NCI-H748 treated with DMSO at 0.1 percent for 48 hours (cell line): ENCODE measurements at places on chromosomes 1 and 21.

DNA sequence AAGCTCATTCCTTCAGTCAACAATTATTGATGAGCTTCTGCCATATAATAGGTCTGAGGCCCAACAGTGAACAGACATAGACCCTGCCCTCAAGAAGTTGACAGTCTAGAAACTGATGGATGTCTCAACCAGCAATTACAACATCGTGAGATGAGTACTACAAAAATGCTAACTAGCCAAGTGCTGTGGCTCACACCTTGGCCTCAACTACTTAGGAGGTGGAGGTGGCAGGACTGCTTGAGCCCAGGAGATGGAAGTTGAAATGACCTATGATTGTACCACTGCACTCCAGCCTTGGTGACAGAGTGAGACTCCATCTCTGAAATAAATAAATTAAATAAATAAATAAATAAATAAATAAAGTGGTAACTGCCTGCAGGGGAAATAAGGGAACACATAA lies 11.7 kb upstream of the PTP4A2 start:
- no peak for DNase-seq

DNA sequence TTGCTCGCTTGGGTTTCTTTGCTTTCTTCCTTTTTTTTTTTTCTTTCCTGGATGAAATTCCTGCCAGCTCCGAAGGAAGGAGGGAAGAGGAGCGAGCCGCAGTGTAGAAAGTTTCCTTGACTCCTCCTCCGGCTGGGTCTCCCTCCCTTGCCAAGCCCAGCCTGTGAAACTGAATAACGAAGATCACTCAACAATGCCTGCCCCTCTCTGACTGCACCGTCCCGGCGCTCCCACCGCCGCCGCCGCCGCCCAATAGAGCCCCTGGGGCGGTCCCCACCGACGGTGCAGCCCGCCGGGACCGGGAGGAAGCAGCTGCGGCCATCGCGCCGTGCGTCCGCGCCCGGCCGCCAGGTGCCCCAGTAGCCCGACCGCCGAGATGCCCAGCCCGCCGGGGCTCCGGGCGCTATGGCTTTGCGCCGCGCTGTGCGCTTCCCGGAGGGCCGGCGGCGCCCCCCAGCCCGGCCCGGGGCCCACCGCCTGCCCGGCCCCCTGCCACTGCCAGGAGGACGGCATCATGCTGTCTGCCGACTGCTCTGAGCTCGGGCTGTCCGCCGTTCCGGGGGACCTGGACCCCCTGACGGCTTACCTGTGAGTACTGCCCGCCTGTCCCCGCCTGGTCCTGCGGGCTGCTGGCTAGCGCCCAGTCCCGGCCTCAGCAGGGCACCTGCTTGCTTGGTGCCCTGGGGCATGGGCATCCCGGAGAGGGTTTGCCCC lies at the start of gene LGR6:
TSS of gene LGR6 (plus strand) at position 186 of the 714 bp plus-strand sequence. CDS start at position 377, 191 bp downstream.
- no peak for DNase-seq

DNA sequence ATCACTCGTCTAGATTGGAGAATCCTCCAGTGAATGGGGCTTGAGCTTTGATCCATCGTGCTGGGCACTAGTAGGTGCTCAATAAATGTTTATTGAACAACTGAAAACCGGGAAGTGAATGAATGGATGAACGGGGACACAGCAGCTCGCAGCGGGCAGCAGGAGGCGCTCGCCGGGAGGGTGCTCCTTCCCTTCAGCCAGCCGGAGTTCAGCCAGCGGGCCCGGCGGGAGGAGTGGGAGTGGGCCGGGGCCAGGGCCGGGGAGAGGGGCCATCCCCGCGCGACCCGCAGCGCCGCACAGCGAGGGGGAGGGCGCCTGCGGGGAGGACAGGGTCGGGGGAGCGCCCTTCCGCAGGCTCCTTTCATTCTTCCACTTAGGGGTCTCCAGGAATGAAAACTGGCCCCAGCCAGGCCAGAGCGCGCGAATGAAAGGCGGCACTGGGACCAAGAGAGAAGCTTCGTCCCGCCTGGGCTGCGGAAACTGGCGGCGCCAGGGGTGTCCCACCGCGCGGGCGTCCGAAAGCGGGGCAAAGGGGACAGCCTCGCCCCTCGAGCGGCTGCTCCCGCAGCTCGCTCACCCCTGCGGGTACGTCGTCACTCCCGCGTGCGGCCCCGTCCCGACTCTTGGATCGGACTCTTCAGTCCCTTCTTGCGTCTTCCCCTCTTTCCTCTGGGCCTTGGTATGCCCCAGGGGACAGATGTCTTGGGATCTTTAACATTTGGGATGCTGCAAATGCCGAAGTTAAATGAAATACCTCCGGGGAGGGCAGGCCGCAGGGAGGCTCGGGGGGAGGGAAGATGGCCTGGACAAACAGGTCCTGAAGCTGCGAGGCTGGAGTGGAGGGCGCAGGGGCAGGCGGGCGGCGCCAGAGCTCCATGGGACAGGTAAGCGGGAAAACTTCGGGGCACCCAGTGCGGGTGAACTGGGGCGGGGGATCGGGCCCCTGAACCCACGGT lies 3.6 kb upstream of the INAVA start:
- no peak for DNase-seq

- DNase-seq, result no peak
These were observed 127.2 kb downstream of the NAV1 start for GRCh38 chr1:201666102-201666501.

DNA sequence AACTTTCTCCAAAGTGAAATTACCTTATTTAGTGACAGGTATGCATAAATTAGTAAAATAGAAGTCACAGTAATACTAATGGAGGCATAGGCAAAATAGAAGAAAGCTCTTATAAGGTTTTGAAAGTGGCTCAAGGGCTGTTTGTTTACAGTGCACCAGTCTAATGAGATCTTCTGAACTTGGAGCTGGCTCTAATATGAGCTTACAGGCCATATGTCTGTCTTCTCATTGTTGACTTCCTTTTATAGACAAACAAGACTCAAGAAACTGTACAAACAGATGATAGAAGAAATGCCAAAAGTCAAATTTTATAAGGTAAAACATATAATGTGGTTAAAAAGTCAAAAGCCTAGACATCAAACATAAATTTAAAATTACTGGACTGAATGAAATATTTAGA lies 207.5 kb upstream of the NEGR1 start:
- DNase-seq, result no peak

- no peak for DNase-seq
These were observed 14.5 kb upstream of the CDC42 start for GRCh38 chr1:22038036-22038435.

GRCh38 chr1:66226985-66227384 lies 307.0 kb upstream of the SGIP1 start:
- no peak for DNase-seq

DNA sequence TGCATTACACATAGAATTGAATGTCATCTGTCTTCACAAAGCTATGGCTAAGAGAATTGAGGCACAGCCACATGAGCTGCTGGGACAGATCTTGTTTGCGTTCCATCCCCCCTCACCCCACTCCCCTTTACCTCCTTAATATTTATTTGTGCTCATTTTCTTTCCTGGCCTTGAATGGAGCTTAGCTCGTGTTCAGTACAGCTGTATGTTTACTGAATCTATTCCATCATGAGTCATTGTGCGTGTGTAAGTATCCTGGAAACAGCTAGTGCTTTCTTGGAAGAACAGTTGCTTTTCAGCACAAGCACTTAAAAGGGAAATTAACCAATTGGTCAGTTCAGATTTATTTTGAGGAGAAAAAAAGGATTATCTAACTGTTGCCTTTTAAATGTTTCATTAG lies 14.7 kb downstream of the PROX1 start:
- peak; percentile 73 for DNase-seq

DNA sequence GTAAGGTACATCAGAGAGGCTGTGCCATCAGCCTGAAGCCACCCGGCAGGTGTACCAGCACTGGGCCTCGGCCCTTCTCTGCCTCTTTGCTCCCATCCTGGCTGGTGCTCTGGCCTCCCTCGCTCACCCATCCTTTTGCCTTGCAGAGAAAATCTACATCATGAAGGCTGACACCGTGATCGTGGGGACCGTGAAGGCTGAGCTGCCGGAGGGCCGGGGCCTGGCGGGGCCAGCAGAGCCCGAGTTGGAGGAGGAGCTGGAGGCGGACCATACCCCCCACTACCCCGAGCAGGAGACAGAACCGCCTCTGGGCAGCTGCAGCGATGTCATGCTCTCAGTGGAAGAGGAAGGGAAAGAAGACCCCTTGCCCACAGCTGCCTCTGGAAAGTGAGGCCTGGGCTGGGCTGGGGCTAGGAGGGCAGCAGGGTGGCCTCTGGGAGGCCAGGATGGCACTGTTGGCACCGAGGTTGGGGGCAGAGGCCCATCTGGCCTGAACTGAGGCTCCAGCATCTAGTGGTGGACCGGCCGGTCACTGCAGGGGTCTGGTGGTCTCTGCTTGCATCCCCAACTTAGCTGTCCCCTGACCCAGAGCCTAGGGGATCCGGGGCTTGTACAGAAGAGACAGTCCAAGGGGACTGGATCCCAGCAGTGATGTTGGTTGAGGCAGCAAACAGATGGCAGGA lies 24.5 kb upstream of the TNFRSF1B start:
- no peak for DNase-seq
